LHCN-M2 (cell line): ENCODE measurements at places on chromosomes 12 and 14.

GRCh38 chr14:77407158-77407557, 16.2 kb downstream of the NOXRED1 start:
- no peak for DNase-seq

DNA sequence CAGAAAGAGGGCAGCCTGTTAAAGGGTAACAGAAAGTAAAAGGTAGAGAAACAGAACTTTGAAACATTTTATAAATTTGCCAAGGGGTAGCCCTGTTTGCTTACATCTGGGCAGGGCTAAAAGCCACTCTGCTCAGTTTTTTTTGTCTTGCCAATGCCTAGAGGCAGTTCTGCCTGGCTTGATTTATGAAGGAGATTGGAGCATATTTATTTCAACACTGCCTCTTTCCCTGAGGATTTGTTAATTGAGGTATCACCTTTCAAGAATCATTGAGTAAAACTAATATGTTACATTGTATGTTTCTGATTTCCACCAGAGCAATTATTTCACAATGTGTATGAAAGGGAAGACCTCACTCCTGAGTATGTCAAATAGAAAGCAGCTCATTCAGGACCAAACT, 160.8 kb downstream of the GXYLT1 start:
- no peak for DNase-seq

DNA sequence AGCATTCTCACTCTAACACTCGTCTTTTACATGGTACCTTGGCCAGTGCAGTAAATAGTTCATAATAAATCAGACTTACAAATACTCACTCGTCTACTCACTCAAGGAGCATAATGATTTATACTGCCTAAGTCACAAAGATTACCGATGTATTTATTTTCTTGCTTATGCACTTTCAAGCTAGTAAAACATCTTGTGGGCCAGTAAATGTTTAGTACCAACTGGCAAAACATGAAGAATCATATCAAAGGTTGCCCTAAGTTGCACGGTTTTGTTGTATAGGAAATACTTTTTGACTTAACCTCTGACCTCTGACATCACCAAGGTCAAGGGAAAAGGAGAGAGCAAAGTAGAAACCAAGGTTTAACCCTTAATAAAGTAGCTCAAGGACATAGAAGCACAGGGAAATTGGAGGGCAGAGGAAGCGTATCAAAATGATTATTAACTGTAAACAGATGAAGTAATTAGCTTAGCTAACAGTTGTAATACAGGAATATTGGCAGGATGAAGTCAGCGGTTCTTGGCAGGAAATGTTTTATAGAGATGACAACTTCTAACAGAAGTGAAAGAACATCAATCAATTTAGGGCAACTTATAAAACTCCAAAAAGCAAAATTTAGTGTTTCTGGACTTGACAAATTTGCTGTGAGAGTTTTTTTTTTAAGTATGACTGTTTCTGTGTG, 131.9 kb downstream of the HMGA2 start:
- DNase-seq: no peak

DNA sequence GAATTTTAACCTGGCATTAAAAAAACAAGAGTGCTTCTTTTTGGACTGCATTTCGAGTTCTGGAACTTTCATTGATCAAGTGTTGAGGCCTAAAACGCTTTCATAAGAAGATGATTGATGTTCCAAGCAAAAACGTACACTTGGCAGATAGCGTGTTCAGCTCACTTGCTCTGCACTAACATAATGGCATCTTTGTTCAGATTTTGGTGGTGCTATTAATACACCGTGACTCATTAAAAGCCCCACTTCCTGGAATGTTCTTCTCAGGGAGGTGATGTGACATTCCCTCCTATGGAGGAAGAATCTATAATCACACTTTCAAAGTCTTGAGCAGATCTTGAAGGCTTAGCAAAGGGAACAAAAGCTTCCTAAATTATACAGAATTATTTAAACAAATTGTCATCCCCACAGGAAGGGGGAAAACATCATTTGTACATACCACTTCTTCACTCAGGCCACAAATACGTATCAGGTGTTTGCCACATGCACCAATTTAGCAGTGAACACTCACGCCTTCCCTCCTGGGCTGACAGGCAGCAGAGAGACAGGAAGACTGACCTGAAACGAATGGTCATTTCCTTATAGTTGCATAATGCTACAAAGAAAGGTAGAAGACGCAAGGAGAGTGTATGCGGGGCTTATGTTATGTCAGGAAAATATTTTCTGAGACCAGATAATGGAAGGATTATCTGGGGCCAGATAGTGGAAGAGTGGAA, 15.4 kb downstream of the HSP90AA1 start:
- peak; percentile 77 for DNase-seq

DNA sequence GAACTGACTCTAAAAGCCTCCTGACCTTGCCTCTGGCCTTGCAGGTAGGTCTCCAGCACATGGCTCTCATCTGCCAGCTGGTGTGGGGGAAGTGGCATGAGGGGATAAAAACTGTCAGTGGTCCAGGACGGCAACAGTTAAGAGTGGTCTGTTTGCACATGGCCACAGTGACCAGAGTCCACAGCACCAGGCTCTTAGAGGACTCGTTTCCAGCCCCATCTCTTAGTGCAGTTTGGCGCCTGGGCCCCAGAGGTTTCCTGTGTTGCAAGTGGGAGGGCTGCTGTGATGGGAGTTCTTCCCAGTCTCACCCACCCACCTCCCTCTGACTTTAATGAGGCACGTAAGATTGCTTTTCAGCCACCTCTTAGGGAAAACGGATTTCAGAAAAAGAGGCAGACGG, 37.0 kb downstream of the APPL2 start:
- DNase-seq: no peak
